ENCODE measurements at places on chromosomes 16 and 17.

DNA sequence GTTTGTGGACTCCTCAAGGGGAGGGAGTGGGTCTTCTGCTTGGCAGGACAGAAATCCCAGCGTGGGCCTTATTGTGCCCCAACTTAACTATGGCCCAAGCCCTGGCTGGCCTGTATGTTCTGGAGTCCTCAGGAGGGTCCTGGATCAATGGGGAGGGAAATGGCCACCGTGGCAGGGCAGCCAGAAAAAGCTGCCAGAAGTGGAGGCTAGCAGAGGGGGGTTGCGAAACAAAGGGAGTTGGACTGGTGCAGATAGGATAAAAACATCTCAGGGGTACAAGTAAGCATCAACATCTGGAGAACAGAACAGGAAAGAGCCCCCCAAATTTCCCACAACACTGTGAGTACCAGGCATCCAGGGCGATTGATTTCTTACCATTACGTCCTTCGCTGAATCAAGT lies 3.7 kb upstream of the CACNG1 start:
- DNase-seq, result no peak

DNA sequence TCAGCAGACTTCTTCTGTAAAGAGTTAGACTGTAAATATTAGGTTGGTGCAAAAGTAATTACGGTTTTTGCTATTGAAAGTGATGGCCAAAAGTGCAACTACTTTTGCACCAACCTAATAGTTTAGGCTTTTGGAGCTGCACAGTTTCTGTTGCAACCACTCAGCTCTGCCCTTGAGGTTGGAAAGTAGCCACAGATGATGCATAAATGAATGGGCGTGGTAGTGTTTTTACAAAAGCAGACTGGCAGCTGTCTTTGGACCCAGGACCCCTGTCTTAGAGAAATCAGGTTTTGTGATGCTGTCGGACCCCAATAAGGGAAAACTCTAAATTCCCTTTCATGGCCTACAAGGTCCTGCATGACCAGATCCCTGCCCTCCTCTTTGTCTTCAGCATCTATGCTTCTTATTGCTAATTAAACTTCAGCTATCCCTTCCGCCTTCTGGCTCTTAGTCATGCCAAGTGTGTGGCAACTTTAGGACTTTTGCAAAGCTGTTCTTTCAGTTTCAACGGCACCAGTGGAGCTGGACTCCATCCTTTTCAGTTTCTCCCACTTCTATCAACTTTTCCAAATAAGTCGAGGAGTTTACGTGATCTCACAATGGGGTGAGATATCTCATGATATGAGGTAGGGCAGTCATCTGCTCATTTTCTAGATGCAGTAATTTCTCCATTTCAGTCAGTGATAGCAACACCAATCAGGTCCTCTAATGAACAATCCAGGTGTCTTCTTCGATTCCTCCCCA lies 232.3 kb downstream of the XYLT1 start:
- DNase-seq, result no peak

DNA sequence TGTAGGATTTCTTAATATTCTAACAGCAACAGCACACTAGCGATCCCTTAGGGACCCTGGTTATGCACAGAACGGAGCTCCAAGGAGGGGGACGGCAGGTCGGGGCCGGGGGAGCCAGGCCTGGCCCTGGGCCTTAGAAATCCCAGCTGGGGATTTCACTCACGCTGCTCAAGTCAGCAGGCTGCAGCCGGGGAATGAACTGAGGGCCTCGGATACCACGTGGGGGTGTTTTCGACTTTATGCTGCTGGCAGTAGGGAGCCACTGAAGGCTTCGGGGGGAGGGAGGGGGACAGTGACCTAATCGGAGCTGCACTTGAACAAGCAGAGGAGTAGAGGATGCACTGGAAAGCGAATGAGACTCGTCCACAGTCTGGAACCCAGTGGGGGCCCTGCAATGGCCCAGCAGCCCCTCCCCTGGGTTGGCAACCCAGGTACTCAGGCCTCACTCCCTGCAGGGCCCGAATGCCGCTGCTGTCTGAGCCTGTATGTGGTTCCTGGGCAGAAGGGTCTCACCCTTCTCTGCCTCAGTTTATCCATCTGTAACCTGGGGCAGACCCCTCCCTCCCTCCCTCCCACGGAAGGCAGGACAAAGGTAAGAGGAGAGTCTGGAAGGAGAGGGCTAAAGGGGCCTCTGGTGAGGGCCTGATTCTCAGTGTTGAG lies 53.7 kb downstream of the RPH3AL start:
- no peak for DNase-seq

DNA sequence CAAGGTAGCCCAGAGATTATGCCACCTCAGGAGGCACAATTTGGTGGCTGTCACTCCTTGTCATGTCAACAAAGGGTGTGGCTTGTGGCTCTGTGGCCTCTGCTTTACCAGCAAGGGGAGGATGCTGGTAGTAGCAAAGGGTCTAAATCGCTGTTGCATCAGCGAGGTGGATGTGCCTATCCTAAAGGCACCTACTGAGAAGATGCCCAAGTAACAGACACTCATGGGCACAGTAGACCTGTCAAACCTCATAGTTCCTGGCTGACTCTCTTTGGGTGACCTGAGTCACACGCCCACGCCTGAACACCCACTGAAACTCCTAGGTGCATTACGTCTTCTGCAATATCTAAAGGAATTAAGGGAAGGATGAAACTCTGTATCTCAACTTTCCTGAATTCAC lies 139.5 kb downstream of the PRKCB start:
- DNase-seq, result no peak

DNA sequence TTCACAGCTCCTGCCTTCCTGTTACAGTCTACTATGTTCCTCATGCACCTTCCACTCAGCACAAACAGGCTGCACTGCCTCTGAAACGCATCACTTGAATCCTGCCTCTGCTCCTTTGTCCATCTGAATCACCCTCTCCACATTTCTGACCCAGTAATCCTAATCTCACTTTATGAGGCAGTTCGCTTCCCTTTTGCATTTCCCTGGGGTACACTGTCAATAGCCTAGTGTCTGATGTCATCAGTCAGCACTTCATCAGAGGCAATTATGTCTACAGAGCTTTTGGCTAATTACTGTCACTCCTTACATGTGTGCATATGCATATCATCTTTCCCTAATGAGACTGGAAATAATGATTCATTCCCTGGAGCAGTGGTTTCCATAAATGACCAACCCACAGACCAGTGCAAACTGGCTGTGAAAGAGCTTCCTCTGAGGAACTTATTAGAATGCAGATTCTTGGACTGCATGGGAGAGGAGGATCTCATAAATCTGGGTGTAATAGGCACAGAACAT lies 23.6 kb downstream of the CA4 start:
- DNase-seq, result no peak

DNA sequence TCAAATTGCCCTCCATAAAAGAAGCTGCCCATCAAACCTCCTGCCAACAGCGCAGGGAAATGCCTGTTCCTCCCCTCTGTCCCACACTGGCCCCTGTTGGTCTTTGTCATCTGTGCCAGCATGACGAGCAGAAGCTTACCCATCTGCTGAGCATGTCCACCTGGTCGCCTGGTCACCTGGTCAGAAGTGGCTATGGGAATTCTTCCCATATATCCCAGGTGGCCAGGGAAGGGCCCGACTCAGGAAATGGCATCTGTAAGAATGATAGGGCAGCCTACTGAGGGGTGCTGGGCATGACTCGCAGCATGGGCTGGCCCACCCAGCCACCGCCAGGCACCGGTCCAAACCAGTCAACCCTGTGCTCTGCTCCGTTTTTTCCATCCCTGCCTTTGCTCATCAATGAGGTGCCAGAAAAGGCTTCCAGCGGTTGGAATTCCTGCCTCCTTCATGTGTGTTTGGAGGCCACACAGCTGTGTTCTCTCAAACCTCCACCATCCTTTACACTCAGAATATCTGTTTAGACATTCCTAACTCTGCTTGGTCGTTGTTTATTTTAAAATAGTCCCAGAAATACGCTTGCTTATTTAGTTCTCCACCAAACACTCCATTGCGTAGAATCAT lies 145.2 kb downstream of the CLEC16A start:
- no peak for DNase-seq

DNA sequence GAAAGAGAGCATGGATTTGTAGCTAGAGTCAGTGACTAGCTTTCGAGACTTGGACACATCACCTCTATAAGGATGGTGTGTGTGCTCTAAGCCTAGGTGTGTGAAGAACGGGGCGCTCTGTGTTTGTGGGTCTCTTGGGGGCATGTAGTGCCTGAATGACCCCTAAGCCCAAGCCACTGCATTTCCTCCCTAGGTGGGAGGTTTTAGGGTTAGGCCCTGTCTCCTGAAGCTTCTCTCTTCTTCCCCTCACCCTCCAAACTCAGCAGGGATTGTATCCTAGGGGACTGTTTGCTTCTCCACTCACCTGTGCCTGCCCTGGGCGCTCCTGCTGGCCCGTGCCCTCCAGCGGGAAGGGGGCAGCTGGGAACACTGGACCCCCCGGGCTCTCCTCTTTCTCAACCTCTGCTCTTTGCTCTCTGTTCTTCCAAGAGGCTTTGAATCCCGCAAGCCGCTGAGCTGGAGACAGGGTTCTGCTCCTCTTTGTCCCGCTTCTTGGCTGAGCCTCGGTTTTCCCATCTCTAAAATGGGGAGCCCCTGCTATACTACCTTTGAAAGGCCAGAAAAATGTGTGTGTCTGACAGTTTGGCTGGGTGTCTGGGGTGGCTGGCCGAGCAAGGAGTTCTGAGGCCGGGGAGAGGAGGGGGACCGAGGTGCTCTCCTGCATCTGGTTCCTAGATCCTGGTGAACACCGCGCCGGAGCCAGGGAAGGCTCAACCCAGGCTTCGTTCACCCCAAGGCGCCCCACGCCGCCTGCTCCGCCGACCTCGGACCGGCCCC lies 810 bp downstream of the CYGB start:
- DNase-seq, result no peak

DNA sequence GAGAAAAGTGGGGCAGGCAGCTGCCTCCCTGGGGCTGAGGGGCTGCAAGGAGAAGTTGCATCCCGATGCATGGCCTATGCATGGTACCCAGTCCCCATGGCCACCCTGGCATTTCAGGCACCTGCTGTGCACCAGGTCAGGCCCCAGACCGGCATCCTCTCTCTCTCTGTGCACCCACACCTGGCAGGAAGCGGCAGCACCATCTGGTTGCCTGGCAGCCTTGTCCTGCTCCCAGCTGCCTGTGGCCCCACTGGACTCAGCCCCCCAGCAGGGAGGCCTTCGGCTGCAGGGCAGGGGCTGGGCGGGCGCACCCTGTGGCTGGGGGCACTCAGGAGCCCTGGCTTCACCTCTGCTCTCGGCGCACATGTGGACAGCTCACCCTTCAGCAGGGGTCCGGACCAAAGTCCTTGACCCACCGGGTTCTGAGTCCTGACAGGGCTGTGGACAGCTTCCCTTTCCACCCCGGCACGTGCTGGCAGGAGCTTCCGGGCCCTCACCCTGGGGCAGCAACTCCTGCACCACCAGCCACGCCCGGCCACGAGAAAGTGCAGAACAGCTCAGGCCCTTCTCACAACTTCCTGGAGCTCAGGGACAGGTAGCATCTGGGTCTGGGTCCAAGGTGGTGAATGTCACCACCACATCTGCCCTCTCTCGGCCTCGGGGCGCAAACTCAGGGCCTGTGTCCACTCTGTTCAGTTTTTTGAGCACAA lies 36.7 kb downstream of the CTU2 start:
- no peak for DNase-seq

Measured in endothelial cell (in vitro differentiated cells).